ENCODE measurements at places on chromosomes 7 and 10.

GRCh38 chr7:89023206-89023605, 227.7 kb upstream of the TEX47 start:
- DNase-seq, result no peak

GRCh38 chr7:116707289-116707688, 35.3 kb downstream of the MET start:
- DNase-seq, result no peak

DNA sequence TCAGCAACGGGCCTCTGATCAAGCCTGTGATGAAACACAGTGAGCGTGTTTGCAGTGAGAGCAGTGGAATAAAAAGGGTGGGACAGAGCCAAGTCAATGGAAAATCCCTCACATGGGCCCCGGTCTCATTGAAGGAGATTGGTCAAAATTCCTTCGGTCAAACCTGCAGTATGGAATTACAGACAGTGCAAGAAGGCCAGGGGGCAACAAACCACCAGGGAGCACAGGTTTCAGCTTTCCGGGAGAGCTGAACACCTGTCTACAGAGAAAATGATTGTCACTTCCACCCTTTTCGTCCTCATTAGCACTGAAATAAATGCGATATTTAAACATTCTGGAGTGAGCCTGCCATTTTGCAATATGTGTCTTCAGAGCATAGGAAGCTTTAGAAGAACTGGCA, 92.9 kb downstream of the GPR26 start:
- DNase-seq, result no peak

DNA sequence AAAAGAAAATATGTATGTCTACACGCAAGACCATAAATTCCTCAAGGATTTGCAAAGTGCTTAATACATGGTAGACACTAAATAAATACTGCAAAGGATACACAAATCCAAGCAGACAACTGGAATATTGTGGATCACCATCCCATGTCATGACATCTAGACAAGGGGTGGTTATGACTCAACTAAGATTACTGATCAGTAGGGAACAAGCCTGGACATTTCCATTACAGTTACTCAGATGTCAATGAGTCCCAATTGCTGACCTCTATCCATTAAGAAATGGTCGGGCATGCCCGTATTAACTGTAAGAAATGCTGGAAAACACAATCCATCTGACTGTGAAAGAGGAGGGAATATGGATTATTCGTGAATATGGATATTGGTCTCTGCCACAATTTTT, 27.6 kb upstream of the RUFY2 start:
- no peak for DNase-seq

DNA sequence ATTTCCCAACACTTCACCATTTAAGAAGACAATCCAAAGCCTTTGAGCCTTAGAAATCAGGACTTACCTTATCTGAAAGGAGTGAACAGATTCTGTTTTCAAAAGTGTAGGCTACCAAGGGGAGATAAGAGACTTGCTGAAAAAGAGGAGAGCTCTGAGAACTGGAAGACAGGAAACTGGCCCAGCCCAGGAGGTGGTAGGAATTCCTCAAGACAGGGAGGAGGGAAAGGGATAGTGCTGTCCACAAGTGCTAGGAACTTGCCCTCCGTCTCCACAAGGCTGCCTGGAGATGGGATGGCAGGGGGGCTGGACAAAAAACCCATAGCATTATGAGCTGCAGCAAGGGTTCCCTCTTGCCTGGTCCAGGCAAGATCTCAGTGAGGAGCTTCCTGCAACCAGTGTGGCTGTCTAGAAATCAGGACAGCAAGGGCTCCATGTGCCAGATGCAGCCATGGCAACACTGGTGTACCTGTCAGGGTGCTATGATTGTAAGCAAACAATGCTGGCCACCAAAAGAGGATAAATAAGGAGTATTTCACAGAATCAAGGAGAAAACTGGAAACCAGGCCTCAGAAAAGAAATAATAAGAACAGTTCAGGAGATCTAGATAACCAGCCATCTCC, 22.7 kb upstream of the FRMD4A start:
- DNase-seq, result no peak

- DNase-seq, result no peak
Measured at GRCh38 chr10:126518218-126519080, 130.2 kb upstream of the ADAM12 start.

GRCh38 chr10:128956149-128956548, 510.9 kb upstream of the MGMT start:
- no peak for DNase-seq

DNA sequence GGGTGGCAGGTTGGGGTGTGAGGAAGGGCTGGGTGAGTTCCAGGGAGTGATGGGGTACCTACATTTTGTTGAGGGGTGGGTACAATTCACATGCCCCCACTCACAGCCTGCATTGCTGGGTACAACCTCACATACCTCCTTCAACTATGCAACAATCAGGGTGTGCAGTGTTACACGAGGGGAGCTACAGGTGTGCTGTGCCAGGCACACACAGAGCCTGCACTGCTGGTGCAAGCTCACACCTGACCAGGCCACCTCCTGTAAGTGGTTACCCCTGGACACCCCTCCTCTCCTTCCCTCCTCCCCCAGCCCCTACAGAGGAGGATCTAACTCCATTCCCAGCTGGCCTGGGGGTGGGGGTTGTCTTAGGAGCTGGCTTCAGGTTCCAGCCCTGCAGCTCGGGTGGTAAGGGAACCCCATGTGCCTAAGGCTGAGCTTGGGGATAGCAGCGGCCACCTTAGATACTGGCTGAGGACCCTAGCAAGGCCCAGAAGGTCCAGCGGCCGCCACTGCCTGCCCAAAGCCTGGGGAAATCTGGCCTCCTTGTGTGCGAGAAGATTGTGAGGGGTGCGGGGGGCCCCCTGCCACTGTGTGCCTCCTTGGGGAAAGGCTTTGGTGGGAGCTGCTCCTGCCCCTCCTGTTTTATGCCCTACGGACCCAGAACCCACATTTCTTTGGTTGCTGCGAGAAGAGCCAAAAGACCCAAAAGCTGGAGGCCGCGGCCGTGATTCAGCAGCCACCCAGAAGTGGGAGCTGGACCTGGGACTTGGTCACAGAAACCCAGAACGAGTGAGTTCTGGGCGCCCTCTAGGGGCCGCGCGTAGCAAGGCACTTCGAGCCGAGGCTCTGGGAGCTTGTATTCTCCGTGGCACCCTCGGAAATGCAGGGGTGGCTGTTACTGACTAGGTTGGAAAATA, 10.8 kb downstream of the TLX1 start:
- DNase-seq, result no peak

- no peak for DNase-seq
Measured at GRCh38 chr7:131015657-131015958, 281.6 kb upstream of the KLF14 start.

GRCh38 chr10:86348321-86349210, 18.0 kb downstream of the GRID1 start:
- no peak for DNase-seq

- no peak for DNase-seq
Measured at GRCh38 chr10:4070184-4070583, 285.2 kb upstream of the KLF6 start.

DNA sequence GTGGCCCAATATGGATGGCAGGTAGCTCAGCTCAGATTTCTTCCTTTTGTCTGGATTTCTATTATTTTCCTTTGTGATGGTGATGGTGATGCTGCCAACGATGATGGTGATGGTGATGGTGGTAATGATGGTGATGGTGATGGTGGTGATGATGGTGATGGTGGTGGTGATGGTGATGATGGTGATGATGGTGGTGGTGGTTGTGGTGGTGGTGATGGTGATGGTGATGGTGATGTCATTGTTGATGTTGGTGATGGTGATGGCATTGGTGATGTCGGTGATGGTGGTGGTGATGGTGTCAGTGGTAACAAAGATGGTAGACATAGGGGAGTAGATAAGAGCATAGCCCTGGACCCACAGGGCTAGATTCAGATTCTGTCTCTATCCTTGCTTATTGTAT, 25.4 kb downstream of the TTYH3 start:
- no peak for DNase-seq

- DNase-seq, result no peak
Measured at GRCh38 chr7:79912213-79912633, 222.4 kb upstream of the GNAI1 start.

GRCh38 chr7:151139791-151140190, 27.7 kb downstream of the GBX1 start:
- no peak for DNase-seq

DNA sequence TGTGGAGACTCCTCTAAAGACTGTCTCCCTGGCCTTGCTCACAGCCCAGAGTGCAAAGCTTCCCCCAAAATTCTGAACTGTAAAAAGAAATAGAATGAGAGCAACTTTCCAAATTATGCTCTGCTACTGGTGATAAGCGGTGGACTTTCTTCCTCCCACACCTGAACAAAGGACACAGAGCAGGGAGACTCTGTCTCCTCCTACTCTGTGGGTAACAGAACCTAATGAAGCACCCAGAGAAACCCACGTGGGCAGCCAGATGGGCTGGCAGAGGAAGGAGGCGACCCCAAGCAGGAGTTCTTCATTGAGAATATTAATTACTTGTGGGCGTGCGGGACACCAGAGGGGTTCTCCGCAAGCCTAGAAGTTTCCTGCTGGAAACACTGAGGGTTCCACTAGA, 139.5 kb downstream of the KMT2E start:
- DNase-seq, result no peak

DNA sequence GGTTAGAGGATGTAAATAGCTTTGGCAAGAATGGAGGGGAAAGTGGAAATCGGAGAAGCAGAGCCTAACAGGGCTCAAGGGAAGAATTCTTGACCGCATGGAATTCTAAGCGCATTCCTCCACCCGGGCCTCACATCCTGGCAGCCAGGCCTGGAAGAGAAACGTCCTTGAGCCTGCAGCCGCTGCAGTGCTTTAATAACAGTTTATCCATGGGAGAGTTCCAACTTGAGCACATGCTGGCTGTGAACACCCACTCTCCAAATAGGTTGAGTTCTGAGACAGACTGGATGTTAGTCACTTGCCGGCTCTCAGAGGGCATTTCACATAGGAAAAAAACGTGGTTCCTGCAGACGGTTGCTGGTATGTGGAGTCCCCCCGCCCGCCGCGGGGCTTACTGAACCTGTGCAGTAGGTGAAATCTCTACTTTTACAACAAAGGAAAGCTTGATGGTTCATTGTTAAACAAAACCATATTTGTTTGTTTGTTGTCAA, 61.4 kb upstream of the STEAP1B start:
- no peak for DNase-seq

- no peak for DNase-seq
Measured at GRCh38 chr7:26224359-26224758, 22.8 kb downstream of the CBX3 start.

DNA sequence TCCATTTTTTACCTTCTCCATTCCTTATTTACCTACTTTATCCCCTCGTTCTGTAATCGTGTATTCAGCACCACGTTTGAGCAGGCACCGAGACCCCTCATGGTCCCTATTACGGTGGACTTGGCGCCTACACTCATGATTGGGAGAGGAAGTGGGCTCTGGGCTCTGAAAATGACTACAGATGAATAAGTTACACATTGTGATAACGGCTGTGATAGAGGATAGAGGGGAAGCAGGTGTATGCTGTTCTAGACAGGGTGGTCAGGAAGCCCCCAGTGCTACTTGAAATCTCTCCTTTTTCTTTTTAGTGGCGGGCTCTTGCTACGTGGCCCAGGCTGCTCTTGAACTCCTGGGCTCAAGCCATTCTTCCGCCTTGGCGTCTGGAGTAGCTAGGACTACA, 59.8 kb downstream of the CAMK1D start:
- DNase-seq, result no peak

- no peak for DNase-seq
Measured at GRCh38 chr7:105892387-105892786, 16.0 kb upstream of the ATXN7L1 start.

DNA sequence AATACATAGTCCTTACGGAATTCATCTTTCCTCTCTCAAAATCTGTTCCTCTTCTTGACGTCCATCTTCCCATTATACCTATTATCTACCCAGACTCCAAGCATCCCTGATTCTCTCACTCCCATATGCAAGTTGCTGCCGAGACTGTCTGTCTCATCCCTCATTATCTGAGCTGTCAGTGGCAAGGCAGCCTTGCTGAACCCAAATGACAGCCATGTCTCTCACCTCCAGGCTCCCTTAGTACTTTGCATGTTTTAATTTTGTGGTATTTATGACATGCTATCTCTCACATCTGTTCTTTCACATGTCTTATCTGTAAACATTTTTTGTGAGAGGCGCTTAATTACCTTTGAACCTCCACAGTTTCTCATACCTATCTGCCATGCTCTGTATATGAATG, 54.4 kb upstream of the IFRD1 start:
- no peak for DNase-seq

GRCh38 chr10:6537770-6538169, 42.3 kb downstream of the PRKCQ start:
- DNase-seq, result no peak

DNA sequence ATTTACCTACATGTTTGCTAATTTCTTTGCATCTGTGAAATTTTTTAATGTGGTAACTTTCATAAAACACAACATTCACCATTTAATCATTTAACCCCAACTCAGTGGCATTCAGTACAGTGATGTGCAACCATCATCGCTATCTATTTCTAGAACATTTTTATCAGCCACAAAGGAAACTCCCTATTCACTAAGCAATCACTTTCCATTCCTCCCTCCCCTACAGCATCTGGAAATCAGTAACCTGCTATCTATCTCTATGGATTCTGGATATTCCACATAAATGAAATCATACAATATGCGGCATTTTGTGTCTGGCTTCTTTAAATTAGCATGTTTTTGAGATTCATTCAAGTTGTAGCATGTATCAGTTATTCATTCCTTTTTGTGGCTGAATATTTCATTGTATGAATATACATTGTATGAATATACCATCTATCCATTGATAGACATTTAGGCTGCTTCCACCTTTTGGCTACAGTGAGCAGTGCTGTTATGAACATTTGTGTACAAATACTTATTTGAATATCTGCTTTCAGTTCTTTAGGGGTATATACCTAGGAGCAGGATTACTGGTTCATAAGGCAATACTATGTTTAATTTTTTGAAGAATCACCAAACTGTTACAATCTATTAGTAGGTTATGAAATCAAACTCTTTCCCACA, 19.4 kb upstream of the BPGM start:
- DNase-seq, result no peak

DNA sequence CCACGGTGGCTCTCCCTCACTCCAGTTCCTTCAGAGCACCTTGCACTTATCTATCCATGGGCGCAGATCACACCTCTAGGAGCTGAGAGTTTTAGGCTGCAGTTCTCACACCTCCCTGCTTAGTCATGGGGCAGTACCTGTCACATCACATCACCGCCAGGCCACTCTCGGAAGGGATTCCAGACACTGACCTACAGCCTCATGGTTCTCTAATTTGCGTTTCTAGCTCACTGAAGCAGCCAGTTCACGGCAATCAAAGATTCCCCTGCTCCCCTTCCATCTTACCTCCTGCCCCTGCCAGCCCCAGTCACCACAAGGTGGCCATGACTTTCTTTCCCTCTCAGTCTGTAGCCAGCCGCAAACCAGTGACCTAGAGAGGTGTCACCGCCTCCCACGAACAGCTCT, 34.2 kb downstream of the ADRB1 start:
- no peak for DNase-seq

GRCh38 chr10:70799124-70799523, 13.9 kb upstream of the TBATA start:
- DNase-seq, result no peak

GRCh38 chr10:30476511-30477155, 42.6 kb downstream of the MAP3K8 start:
- DNase-seq, result no peak

GRCh38 chr10:95297402-95297801, 6.6 kb upstream of the PDLIM1 start:
- DNase-seq, result no peak
